ENCODE measurements at places on chromosomes 12 and 14.

DNA sequence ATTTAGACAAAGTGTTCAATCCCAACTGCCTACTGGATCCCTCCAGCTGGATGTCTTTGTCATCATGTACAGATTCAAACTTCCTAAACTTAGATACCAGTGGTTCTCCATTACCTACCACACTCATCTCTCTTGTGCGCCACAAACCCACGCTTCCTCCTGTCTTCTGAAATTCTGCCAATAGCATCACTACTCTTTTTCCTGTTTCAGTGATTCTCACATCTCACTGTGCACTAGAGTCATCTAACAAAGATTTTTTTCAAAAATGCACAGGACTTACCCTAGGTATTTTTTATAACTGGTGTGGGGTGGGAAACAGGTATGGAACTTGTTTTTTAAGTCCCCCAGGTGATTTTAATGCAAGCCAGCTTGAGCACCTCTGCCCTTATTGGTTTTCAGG lies 5.9 kb downstream of the PSMB5 start:
- no peak for DNase-seq

- no peak for DNase-seq
Measured at GRCh38 chr12:68349921-68350606, 17.9 kb upstream of the MDM1 start.

- no peak for DNase-seq
Measured at GRCh38 chr12:94571556-94571955, 78.8 kb downstream of the TMCC3 start.

GRCh38 chr14:54808326-54809161 lies 94.1 kb downstream of the GCH1 start:
- no peak for DNase-seq

DNA sequence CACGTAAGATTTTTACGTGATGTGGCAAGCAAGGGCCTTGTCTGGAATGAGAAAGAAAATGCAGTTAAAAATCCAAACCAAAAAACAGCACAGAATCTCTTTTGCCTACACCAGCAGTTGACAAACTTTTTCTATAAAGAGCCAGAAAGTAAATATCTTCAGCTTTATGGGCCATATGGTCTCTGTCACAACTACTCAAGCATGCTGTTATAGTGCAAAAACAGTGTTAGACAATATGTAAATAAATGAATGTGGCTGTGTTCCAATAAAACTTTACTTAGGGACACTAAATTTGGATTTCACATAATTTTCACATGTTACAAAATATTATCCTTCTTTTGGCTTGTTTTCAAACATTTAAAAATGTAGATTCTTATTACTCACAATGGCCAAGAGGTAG lies 6.2 kb upstream of the ELK3 start:
- no peak for DNase-seq

DNA sequence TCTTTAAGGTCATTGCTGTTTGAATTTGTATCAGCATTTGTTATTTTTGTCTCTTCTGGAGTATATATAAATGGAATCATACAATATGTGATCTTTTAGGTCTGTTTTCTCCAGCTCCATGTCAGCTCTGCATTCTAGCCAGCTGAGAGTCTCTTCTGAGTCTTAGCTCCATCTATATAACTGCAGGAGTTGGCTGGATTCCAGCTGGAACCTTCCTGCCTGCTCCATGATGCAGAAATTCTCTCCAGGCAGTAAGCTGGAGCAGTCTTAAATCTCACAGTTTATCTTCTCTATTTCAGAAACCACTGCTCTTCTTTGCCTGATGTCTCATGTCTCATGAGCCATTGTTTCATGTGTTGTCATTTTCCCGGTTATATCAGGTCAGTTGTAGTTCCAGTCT lies 827.6 kb downstream of the NRXN3 start:
- no peak for DNase-seq

- no peak for DNase-seq
Measured at GRCh38 chr12:16155938-16156337, 121.5 kb downstream of the SLC15A5 start.

GRCh38 chr14:64542836-64543201 lies 2.3 kb downstream of the HSPA2 start:
- no peak for DNase-seq

DNA sequence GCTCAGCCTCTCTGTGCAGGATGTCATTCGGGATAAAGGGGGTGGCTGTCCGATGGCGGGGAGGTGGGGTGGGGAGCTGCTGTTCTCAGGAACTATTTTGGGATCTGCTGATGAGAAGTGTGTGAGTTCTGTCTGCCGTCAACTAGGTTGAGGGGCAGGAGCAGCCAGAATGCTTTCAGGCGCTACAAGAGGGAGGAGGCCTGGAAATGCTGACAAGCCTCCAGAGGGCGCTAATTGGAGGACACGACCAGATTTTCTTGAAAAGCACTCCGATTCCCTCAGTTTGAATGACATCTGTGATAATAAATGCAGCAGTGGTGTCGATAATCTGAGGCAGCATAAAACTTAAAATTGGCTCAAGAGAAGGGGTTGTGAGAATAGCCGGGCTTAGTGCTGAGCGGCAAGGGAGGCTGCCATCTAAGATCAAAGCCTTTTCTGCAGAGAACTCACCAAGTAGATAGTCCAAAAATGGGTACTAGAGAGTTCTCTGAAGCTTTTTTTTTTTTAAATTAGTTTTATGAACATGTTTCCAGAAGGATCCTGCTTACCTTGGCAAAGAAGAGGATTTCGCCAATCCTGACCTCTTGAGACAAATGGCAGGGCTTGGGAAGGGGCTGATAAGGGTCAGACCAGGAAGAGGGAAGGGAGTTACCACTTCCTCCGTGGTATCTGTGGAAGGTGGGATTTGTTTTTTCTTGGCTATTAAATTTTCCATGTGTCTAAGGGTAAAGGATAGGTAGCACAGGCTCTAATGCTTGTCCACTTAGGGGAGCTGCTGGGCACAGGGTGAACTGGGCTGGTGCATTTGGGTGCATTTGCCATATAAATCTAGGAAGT lies 94.4 kb downstream of the CRACR2A start:
- no peak for DNase-seq

GRCh38 chr14:78005325-78005724 lies 164.8 kb upstream of the NRXN3 start:
- no peak for DNase-seq

- DNase-seq = no peak
Measured at GRCh38 chr14:37147310-37147880, 25.0 kb downstream of the SLC25A21 start.

DNA sequence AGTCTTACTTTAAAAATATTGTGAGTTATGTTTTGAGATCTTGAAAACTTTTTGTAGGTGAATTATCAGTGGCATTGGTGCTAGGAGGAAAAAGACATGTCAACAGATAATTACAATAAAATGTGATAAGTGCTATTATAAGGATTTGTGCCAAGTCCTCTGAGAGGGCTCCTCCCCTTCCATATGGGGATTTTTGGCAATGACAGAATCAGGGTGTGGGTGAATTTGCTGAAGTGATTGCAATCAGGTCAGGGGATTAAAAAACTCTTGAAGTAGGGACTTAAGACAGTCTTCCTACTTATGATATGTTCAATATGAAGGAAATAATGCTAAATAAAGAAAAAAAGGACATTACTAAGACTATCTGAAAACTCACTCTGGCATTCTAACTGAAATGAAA lies 122.5 kb downstream of the SLC15A5 start:
- no peak for DNase-seq

DNA sequence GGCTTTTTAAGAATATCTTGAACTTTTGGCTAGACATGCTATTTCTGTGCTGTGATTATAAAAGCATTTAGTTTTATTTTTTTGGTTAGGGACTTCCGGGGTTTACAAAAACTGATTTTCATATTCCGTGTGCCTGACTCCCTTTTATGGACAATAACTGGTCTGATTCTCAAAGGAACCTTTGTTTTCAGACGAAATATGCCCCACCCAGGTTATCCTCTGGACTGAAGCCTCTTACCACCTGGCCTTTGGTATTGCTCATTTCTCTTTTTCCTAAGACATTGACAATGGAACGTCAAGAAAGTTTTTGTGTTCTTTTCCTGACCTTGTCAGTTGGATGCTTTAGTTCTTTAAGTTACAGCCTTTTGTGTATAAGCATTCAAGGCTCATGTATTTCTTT lies 10.8 kb downstream of the TIGAR start:
- DNase-seq = no peak

GRCh38 chr12:66240096-66240820 lies 51.2 kb downstream of the IRAK3 start:
- no peak for DNase-seq

GRCh38 chr12:130949806-130950205 lies 3.9 kb upstream of the ADGRD1 start:
- DNase-seq = no peak

DNA sequence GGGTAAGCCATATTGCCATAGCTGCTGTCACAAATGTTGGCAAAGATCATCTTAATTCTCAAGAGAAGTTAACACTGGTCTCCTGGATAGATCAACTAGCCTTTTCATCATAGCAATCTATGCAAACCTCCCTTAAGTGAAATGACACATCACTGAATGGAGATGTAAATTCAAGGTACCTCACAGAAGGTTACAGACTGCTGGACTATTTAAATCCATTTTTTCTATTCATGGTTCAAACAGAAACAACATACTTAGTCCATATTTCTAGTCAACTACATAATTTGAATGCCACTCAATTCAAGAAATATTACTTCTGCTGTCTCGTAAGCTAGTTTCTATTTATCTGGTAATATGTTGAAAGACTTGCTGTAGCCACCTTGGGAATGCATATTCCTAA lies 748.3 kb downstream of the C12orf50 start:
- no peak for DNase-seq

- peak; percentile 36 for DNase-seq
Measured at GRCh38 chr12:124449623-124450375, 117.6 kb downstream of the NCOR2 start.

All from aorta (tissue), 5 donors.